ENCODE measurements at places on chromosomes 1 and 21.

GRCh38 chr1:157151073-157151472, 12.9 kb upstream of the ETV3 start:
- no peak for DNase-seq

DNA sequence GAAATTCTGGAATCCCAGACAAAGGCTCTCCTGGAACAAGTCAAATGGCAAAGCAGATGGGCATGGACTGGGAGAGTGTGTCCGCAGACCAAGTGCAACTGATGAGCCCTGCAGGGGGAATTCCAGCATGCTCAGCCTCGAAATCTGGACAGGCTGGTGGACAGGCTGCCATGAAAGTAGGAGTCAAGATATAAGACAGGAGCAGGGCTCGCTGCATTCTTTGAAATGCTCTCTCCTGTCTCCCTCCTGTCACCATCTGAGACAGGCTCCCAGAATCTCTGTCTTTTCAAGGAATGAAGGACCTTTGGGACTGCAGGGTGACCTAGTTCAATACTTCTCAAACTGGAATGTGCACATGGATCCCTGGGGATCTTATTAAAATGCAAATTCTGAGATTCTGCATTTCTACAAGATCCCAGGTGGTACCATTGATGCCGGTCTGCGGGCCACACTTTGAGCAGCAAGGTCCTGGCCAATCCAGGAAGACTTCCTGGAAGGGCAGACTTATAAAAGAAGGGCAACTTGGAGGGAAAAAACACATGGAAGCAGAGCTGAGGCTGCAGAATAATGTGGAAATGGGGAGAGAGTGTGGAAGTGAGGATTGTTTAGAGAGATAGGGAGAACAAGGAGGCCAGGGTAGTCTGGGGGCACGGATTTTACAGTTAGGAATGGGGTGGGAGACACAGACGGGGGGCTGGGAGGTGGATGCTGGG, 29.8 kb downstream of the TNNT2 start:
- DNase-seq, result no peak

- DNase-seq, result no peak
These were observed 94.6 kb downstream of the FGGY start for GRCh38 chr1:59391212-59392179.

GRCh38 chr1:56477164-56478111, 101.9 kb downstream of the PLPP3 start:
- DNase-seq, result no peak

DNA sequence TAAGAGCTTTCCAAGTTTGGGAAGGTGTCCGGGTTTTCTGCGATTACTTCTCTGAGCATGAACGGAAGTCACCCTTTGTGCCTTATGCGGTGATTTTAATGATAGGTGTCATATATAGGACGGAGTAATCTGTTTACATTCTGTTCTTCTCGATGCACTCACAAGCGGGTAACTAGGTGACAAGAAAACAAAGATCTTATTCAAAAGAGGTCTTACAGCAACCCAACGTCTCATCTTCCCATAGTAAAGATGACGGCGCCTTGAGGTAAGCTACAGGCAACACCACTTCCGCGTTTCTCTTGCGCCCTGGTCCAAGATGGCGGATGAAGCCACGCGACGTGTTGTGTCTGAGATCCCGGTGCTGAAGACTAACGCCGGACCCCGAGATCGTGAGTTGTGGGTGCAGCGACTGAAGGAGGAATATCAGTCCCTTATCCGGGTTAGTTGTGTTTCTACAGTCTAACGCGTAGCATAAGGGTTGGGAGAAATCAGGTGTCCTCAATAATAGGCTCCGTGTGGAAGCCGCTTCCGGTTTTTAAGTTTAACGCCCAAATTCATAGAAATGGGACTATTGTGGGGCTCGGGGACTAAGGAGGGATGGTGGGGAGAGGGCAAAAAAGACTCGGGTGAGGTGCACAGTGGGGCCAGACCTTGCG, at the start of gene UFC1:
Gene UFC1, plus strand, starts transcription at position 297 of the 656 bp plus-strand sequence. Its CDS starts 20 bp downstream, at position 317.
- DNase-seq, result peak; percentile 91

DNA sequence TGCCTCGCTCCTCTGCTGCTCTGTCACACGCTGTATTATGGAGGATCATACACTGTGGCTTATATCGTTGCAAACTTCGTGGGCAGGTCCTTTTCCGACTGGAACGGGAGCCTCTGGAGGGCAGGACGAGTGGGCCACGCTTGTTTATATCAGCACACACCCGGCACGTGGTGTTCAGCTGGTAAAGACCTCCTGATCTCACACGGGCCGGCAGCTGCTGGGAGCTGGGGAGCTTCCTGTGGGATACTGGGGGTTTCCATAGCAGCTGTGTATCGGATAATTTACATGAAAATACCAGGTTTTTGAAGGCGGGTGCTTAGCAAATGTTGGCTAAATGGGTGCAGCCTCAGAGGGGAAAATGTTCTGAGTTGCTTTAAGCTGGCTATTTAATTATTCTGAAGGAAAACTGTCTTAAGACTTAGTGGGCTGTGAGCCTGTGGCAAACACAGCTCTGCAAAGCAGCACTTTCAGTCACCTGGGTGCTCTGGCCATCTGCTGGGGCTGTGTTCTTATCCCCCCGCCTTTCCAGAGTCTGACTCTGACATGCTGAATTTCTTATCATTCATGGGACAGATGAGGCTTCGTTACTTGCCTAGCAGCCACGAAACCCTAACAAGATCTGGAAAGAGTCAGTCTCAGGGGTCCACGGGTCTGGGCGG, 103.6 kb upstream of the GCLM start:
- DNase-seq, result no peak

GRCh38 chr21:38631676-38632075, 133.4 kb upstream of the ERG start:
- no peak for DNase-seq

DNA sequence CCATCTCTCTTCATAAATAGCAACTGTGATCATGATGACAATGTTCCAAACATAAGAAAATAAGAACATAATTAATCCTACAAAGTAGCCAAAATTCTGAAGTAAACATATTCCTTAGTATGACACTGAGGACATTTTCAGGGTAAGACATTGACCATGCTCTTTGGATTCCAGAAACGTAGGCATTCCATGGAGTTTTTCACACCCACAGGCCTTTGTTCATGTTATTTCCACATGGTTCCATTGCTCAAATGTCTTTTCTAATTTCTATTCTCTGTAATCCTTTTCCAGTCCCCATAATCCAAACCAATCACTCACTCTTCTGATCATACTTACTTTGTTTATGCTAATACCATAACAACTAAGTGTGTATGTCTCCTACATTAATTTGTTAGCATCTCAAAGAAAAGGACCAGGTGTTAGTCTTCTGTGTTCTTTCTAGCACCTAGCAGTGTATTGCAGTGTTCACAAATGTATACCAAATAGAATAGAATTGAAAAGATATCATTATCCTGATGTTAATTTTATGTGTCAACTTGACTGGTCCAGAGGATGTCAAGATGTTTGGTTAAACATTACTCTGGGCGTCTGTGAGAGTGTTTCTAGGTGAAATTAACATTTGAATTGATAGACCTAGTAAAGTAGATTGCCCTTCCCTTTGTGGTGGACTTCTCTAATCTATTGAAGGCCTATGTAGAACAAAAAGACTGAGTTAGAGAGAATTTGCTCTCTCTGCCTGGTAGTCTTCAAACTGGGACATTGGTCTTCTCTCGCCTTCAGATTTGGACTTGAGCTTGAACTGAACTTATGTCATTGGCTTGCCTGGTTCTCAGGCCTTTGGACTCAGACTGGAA, 516.6 kb downstream of the PTPRC start:
- no peak for DNase-seq

GRCh38 chr1:149917571-149918144, at the start of gene SV2A:
SV2A (minus strand) TSS chr1:149917844; CDS start chr1:149913840, 4,004 bp downstream.
- DNase-seq, result no peak

DNA sequence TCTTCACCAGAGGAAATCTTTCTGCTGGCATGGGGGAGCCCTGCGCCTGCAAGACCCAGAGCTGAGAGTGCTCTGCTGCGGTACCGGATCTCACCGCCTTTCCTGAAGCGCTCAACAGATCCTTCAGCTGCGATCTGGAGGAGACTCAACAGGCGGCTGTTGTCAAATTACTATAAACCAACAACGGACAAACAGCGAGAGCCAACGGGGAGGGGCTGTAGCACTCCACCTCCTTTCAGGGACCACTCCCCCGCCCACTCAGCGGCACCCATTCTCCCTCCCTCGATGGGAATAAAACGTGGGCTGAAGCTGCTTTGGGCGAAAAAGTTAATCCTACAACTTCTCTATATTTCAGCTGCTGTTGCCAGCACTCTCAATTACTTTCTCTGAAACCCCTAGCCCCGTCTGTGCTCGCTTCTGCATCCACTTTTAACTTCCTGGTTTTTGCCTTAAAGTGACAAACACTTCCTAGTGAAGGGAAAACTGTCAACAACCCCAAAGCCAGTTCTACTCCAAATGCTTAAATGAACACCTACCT, at the start of gene FMO5:
Gene FMO5, minus strand, starts transcription at position 147 of the 538 bp plus-strand sequence. CDS start 310 bp downstream, outside the sequence.
- DNase-seq, result peak; percentile 33

DNA sequence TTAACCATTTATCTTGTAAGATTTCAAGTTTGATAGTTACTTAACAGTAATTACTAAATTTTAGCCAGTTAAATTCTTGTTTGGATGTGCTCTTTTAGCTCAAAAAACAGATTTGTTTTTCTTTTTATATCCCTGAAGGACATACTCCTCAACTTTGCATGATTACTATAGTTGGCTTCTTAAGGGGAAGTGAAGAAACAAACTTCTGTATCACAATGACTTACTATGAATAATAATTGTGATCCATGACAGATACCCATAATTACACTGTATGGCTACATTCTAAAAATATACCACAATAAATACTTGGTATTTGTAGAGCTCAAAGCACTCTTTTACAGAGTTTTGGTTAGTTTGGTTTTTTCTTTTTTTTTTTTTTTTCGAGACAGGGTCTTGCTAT, 55.8 kb downstream of the IARS2 start:
- DNase-seq, result no peak

- no peak for DNase-seq
These were observed 163.2 kb upstream of the CSF3R start for GRCh38 chr1:36645867-36646266.

DNA sequence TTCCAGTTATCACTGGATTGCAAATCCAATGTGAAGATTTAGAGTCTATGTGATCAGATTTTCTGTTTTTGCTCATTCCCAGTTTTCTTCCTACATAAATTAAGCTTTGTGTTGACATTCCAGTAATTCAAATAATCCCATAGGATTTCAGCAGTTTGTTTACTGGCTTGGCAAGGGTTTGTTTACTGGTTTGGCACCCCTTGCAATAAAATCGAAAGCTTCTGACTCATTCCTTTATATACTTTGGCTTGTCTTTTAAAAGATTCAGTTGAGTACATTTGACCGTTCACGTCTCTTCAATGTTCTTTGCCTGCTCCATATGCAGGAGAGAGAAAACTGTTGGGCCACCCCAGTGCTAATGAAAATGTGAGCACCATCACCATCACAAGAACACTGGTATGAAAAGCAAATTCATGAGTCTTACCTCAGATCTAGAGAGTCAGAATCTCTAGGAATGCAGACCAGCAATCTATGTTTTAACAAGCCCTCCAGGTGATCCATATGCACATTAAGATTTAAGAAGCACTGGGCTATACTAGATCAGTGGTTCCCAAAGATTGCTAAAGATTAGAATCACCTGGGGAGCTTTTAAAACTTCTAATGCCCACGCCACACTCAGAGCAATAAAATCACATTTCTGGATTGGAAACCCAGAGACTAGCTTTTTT, 32.8 kb downstream of the ZC3H11B start:
- DNase-seq, result no peak

DNA sequence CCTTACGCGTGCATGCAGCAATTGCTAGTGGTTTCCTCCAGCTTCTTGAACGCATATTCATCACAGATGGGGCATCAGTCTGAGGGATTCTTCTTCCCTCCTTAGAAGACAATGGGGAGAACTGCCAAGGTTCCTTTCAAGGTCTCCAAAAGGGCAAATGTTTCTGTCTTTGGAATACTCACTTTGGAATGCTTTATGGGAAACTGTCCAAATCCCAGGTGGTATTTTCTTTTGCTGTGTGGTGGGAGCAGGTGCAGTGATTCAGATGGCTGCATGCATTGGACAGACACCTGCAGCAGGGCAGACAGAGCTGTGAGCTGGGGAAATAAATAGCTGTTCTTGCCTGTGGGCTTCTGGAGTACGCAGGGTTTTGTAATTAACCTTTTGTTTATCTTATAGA, 40.5 kb downstream of the URB2 start:
- DNase-seq, result no peak

DNA sequence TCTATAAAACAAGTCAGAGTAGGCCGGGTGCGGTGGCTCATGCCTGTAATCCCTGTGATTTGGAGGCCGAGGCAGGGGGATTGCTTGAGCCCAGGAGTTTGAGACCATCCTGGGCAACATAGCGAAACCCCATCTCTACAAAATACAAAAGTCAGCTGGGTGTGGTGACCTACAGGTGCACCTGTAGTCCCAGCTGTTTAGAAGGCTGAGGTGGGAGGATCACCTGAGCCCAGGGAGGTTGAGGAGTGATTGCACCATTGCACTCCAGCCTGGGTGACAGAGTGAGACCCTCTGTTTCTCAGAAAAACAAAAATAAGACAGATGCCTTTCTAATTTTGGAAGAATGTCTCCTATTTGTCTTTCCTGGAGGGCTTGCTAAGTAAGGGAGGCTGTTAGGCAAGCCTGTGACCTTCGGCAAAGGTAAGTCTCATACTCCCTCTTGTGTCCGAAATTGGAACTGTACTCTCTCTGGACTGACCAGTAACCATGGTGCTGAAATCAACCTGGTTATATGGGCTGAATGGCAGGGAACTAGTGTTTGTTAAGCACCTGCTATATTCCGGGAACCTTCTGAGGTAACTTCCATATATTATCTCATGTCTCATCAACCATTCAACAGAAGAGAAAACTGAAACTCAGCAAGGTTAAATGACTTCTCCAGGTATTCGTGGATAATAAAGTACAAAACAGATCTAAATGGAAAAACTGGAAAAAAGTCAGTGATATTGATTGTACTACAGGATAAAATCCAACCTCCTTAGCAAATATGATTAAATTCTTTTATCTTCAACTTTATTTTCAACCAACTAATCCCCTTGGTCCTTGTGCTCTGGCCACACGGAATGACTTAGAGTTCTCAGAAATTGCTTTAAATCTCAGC, 11.8 kb upstream of the RAB3B start:
- peak; percentile 85 for DNase-seq
